Activated CD4-positive, alpha-beta T cell treated with anti-CD3 and anti-CD28 coated beads, Interleukin-2, Interleukin-4, amounts not matched to agents 100 ng/mL and 50 ng/mL, durations not matched to agents 16 hours and 8 hours (primary cell): ENCODE measurements at places on chromosomes 5 and 9.

DNA sequence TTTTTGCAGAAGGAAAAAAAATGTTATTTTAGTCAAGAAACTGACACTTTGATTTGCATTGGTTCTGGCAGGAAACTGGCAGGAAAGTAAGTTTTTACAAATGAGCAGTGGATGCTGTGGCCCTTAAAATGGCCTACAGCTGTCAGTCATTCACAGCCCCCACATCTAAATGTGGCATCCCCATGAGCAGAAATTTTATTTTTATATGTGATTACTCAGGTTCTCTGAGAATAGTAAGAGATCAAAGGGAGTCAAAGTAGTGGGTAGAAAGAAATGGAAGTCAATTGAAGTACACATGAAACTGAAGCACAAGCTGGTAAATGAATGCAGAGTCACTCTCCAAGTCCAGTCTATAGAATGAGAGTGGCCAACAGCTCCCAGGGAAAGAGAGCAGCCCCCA, 80.3 kb downstream of the ENC1 start:
- DNase-seq = no peak

- DNase-seq = no peak
Observed at GRCh38 chr5:167923396-167923795, 368.0 kb upstream of the WWC1 start.

GRCh38 chr9:124576751-124577150, 69.6 kb upstream of the NR5A1 start:
- DNase-seq = no peak

DNA sequence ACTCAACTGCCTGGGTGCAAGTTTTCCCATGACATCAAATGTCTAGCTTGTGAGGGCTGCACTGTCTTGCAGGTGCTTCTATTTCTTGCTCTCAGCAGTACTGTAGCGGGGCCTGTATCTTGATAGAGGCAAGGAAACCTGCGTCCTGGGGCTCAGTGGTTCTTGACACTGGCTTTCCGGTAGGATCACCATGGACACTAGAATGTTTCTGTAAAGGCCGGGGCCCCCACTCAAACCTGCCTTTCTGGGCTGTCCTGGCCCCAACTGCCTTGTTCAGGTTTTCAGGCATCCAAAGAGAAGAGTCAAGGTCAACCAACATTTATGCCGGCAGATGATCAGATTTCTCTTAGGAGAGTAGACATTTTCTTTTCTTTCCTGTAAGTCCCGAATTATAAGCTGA, 26.7 kb upstream of the TENT4A start:
- no peak for DNase-seq

- DNase-seq = peak; percentile 55
Observed at GRCh38 chr9:214648-215493, at the start of gene DOCK8. Gene DOCK8 (plus strand): TSS chr9:214865. CDS start chr9:214977, 112 bp downstream.

DNA sequence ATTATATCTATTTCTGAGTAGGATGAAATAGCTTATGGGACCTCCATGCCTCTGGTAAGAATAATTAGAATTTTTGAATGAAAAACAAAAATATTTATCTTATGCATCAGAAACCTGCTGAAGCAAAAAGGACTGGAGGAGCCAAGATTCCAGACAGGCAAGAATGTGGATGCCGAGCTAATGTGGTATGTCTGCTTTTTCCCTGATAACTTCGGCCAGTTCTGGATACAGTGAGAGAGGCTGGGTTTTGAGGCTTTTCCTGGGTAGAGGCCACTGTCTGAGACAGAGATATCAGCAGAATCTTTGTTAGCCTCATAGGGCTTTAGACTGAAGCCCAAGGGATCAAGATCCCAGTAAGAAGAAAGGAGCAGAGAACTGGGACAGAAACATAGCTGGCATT, 5.2 kb upstream of the CTNND2 start:
- DNase-seq = no peak

- DNase-seq = peak; percentile 56
Observed at GRCh38 chr9:134163371-134164196, 780 bp downstream of the RNU6ATAC start.

- DNase-seq = no peak
Observed at GRCh38 chr9:92576175-92576574, 40.4 kb upstream of the ECM2 start.

DNA sequence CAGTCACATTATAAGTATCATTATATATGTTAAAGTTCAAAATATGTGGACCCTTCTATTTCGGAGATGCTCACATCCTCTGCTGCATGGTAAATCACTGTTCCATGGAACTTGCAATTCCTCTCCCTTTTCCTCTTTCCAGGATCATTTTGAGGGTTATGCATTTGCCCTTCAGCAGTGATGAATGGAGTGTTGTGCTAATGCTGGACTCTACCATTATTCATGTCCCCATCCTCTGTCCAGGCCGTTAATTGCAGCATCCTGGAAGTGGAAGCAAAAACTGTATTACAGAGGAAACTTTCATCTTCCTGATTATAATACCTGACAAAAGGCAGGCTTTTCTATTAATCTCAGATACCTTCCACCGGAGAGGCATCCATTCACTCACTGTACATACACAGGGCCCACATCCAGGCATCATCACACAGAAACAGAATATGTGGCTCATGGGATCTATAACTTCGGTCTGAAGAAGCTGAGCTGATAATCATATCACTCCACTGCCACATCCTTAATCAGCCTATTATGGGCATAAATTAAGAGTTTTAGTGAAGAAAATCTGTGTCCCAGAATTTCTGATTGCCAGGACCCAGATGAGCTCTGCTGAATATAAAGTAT, 65.0 kb upstream of the ACO1 start:
- DNase-seq = no peak

GRCh38 chr5:159155960-159156359, 53.4 kb downstream of the RNF145 start:
- no peak for DNase-seq

- DNase-seq = no peak
Observed at GRCh38 chr5:67693956-67694809, 497.6 kb upstream of the CD180 start.

DNA sequence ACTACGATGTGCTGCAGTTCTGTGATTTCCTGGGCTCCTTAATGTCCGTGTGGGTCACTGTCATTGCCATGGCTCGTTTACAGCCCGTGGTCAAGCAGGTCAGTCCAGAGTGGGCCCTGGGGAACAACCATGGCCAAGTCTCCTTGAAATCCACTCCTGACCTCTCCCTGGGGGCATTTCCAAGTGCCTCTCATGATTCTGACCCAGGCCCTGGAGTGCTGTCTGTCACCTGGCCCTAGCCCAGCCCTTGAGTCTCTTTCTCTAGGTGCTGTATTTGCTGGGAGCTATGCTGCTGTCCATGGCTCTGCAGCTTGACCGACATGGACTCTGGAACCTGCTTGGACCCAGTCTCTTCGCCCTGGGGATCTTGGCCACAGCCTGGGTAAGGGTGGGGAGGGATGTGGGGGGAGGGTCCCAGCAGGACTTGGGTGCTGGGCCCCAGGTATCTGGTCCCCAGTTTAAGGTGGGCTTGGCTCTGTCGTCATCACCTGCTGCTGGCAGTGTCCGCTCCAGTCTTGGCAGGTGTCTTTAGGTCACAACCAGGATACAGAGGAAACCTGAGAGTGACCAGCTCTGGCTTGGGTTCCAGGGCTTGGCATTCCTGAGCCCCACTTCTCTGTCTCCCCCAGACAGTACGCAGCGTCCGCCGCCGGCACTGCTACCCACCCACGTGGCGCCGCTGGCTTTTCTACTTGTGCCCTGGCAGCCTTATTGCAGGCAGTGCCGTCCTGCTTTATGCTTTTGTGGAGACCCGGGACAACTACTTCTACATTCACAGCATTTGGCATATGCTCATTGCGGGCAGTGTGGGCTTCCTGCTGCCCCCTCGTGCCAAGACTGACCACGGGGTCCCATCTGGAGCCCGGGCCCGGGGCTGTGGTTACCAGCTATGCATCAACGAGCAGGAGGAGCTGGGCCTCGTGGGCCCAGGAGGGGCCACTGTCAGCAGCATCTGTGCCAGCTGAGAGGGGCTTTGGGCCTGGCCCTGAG, 17.0 kb downstream of the OR13J1 start:
- no peak for DNase-seq

DNA sequence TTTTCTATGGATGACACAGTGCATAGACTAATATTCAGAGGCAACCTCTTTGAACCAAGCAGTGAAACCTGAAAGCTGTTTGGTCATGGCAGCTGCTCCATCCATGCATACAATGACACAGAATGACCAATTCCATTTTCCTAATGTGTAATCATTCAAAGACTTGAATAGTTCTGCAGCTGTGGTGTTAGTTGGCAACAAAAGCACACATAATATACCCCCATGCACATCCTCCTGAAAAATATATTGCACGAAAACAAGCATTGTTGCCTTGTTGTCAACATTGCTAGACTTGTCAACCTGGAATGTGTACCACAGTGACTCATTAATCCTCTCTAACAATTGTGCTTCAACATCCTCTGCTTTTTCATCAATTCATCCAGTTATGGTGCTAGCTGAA, 71.0 kb upstream of the SEMA6A start:
- no peak for DNase-seq

DNA sequence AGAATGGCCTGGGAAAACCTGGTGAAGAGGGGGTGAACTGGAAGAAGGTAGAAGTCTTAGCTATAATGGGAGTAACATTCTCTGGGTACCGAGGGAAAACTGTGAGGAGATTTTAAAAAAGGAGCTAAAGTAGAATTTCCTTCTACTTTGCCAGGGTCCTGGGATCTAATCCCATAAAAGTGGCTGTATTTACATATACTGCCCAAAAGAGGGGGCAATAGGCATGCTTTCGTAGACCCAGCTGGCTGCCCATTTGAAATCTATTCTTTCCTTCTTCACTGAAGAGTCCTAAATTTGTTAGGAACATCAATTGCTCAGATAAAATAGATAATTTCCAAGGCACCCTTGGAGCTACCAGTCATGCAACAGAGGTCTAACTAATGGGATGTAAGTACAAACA, 159.2 kb downstream of the CDC42SE2 start:
- no peak for DNase-seq

- no peak for DNase-seq
Observed at GRCh38 chr5:140633021-140633471, at the start of gene CD14. Gene CD14 (minus strand): TSS chr5:140633175. CDS start chr5:140633071, 104 bp downstream.

GRCh38 chr9:131605770-131606590, 60.7 kb downstream of the PRRT1B start:
- DNase-seq = no peak

DNA sequence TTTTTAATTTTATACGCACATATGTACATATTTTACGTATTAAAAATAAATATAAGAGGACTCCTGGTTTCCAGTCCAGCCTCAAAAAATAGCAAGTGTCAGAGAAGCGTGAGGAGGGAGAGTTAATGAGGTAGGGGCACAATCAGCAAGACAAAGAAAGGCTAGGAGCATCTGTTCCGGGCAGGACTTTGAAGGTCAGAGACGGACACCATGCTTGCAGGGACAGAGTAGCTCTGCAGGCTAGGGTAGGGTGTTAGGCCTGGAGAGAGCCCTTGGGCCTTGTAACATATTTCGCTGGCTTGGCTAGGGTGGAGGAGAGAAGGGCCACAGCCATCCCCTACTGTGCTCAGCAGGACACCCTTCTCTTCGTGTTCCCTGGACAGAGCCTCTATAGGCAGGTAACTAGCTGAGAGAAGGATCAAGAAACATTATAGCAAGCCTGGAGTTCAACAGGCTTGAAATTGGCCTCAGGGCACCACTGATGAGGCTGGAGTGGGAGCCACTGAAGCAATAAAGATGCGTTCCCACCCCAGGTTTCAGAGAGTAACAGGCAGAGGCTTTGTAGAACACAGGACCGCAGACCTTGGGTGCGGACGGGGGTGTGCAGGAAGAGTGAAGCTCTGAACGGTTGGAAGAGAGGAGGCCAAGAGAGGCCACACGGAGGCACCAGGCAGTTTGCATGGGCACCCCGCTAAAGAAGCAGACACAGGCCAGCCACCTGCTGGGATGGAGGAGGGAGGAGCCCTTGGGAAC, 9.7 kb upstream of the IPPK start:
- DNase-seq = no peak

- DNase-seq = no peak
Observed at GRCh38 chr5:81895307-81895706, 76.5 kb upstream of the ATG10 start.

- no peak for DNase-seq
Observed at GRCh38 chr5:127441799-127442484, 75.5 kb upstream of the PRRC1 start.

GRCh38 chr5:133959643-133960042, 8.8 kb downstream of the C5orf15 start:
- no peak for DNase-seq

DNA sequence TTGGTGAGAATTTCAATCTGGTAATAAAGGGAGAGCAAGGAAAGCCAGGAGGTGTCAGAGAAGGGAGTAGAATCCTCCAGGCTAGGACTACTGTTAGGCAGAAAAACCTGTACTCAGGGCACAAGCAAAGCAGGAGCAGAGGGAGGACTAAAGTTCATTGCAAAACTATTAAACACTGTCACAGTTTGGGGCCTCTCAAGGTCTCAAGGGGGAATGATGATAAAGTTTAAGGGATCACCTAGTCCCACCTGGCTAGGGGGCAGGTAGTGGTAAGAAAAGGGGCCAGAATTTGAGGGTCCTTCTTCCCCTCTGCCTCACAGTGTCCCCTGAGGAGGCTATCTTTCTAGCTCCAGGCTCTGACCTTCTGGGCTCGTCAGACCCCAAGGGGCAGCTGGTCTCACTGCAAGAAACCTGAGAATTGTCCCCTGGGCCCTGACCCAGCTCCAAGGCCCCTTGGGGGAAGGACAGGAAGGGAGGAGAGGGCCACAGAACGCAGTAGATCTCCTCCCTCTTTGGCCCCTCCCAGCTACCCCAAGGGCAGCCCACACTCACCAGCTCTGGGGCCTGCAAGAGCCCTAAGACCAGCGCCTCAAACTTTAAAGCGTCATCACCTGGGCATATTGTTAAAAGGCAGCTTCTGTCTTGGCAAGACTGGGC, 974 bp downstream of the CCDC69 start:
- DNase-seq = peak; percentile 39

DNA sequence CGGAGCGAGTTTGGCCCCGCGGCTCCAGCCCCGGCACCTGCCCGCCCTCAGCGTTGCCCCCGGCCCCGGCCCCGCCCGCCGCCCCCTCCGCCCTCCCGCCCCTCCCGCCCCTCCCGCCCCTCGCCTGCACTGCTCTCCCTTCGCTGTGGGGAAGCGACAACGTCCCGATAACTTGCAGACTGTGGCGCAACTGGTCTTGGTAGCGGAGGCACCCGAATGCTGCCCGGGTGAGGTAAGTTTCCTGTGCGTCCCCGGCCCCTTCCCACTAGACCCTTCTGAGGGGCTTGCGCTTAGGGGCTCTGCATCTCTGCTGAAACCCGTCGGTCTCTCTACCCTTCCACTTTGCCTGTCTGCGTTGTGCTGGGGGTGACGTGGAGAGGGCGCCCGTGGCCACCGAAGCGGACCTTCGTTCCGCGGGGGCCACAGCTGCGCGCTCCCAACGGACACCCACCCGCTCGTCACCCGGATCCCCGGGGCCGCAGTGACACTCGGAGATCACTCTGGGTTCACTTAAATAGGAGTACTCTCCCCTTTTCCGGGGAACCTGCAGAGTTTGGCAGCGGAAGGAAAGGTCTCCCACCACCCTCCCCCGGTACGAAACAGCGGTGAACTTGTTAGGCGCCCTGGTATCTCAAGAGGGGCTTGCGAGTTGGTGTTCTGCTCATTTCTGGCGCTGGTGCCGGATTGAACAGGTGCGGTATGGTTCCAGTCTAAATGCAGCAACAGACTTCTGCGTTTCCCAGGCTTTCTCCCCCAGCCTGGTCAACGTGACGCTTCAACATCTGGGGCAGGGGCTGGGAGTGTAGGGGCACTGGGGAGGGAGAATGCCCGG, 707 bp downstream of the PIP5K1B start:
- DNase-seq = no peak
